ENCODE measurements at places on chromosomes 11 and 22.

DNA sequence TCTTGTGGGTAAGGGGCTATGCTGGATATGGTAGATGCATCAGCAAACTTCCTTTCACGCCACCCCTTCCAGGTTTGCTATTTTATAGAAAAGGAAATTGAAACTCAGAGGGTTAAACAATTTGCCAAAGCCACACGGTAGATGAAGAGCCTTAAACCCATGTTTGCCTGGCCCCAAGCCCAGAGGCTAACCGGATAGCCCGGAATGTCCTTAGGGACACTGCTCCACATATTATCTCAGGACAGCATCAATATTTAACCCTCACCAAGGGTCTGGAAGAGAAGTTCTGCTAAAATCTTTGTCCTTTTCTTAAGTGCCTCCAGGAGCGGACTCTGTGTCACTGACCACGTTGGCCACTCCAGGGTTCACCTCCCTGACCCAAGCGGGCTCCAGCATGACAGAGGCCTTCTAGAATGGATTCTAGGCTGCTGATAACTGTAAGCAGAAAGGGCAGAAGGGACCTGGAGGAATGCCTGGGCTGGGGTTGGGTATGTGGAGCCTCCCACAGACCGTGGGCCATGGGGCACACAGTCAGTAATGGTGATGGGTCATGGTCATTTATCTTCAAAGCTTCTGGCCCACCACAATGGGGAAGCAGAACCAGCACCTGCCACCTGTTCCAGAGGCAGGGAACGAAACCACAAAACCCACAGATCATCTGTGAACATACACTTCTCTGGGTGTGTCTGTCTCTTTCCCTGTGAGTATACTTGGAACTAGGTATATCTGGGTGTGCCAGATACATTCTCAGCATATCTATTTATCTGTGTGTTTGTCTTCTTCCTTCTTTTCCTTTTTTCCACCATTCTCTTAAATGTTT is 5.4 kb upstream of the TMEM86A start:
- no peak overlapping the region for H3K4me3 ChIP-seq
- no peaks in the 10 kb centered on the region for H3K27me3 ChIP-seq

GRCh38 chr11:130001461-130002351 is 929 bp downstream of the PRDM10 start:
- DNase-seq, result peak; percentile 40
- H3K36me3 ChIP-seq, result no peaks in the 10 kb centered on the region
- no peaks in the 10 kb centered on the region for H3K27me3 ChIP-seq
- H3K4me3 ChIP-seq, result peak overlapping the region; percentile 89
- H3K27ac ChIP-seq, result peak overlapping the region; percentile 99

DNA sequence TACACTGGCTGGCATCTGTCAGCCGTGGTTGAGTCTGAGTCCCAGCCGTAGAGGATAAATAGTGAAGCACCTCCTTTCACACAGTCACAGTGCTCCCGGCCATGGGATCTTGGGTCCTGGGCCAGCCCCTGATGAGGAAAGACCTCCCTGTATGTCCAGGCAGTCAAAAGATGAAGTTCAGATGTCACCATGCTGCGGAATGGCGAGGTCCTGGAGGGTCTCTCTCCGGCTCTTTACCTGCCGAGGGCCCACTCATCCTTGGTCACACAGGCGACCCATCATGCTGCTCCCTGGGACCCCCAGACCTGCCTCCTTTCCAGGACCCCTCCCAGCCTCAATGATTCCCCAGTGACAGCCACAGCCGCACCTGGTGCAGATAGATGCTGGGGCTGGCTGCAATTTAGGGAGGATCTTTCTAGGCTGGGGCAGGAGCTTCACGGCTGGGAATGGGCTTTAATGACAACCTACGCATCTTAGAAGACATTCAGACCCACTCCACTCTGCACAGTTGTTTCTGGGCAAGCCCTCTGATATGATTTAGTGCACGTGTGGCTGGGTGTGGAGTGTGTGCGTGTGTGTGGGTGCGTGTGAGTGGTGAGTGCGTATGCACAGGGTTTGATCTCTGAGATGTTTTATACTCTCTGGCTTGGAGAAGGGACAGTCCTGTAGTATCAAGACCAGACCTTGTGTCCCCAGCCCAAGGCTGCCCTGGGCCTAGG is 79.7 kb downstream of the FBLN1 start:
- peaks cover 44% of the 10 kb centered on the region for H3K27me3 ChIP-seq
- no peaks in the 10 kb centered on the region for H3K36me3 ChIP-seq
- no peak overlapping the region for H3K4me3 ChIP-seq
- H3K4me1 ChIP-seq, result peaks cover 7% of the 10 kb centered on the region

DNA sequence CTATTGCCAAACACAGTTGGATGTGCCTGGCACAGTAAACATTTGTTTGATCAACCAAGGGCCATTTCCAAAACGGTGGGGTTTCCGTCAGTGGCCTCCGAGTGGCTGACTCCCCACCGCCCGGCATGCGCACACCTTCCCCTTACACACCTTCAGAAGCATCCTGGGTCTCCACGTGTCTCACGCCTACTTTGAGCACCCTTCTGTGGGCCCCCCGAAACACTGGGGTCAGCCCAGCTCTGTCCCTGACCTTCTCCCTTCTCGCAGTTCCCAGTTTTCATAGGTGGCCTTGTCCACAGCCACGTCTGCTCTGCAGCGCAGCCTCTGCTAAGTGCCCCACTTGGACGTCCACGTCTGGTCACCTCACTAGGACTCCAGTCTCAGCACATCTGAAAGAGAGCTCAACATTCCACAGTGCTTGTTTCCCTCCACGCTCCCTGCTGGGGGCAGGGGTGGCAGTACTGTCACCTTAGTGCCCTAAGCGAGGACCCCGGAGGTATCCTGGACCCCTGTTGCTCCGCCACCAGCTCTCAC is 13.2 kb upstream of the SHANK2 start:
- H3K4me3 ChIP-seq, result no peak overlapping the region
- H3K27ac ChIP-seq, result peak overlapping the region; percentile 48
- no peaks in the 10 kb centered on the region for H3K27me3 ChIP-seq
- H3K36me3 ChIP-seq, result no peaks in the 10 kb centered on the region
- H3K4me1 ChIP-seq, result peaks cover 4% of the 10 kb centered on the region

GRCh38 chr22:50460938-50461337 is 13.9 kb downstream of the SBF1 start:
- DNase-seq, result peak; percentile 81
- H3K4me3 ChIP-seq, result no peak overlapping the region
- H3K36me3 ChIP-seq, result peaks cover 98% of the 10 kb centered on the region
- H3K27ac ChIP-seq, result no peak overlapping the region
- H3K27me3 ChIP-seq, result no peaks in the 10 kb centered on the region
- no peaks in the 10 kb centered on the region for H3K4me1 ChIP-seq

GRCh38 chr11:65719871-65720210 is 757 bp downstream of the RNASEH2C start:
- H3K36me3 ChIP-seq, result peaks cover 50% of the 10 kb centered on the region
- peak overlapping the region; percentile 80 for H3K4me3 ChIP-seq
- peak overlapping the region; percentile 91 for H3K27ac ChIP-seq
- no peaks in the 10 kb centered on the region for H3K27me3 ChIP-seq
- DNase-seq, result no peak
- H3K4me1 ChIP-seq, result peaks cover 30% of the 10 kb centered on the region

DNA sequence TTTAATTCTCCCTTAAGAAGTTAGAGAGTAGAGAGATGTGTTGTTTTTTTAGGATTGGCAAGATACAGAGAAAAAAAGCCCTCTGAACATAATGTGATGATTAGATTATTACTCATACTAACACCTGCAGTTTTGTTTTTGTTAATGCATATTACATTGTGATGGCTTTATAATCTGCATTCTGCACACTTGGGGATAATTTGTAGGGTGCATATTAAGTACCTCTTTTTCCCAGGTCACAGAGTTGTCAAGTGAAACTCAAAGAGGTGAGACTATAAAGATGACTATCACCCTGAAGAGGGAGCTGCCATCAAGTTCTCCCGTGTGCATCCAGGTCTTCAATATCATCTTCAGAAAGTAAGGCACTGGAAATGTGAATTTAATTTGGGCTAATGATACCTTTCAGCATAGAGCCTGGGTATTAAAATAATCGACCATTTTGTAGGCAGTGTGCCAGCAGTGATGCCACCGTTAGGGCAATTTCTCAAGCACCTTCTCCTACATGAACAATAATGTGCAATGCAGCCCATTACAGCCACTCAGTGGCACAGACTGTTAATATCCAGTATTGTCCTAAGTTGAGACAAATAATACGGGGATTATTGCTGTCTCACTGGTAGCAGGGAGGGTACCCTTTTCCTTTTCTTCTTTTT is 16.2 kb downstream of the PIWIL4 start:
- no peaks in the 10 kb centered on the region for H3K27me3 ChIP-seq
- DNase-seq, result no peak
- no peaks in the 10 kb centered on the region for H3K4me1 ChIP-seq
- peaks cover 6% of the 10 kb centered on the region for H3K36me3 ChIP-seq
- no peak overlapping the region for H3K27ac ChIP-seq

- H3K4me3 ChIP-seq, result no peak overlapping the region
- no peak for DNase-seq
- no peaks in the 10 kb centered on the region for H3K27me3 ChIP-seq
- H3K36me3 ChIP-seq, result peaks cover 20% of the 10 kb centered on the region
- peaks cover 77% of the 10 kb centered on the region for H3K4me1 ChIP-seq
These were observed 9.0 kb upstream of the AHNAK start for GRCh38 chr11:62555464-62556107.

GRCh38 chr11:72758304-72758689 is 6.1 kb upstream of the ARAP1 start:
- H3K4me1 ChIP-seq, result peaks cover 69% of the 10 kb centered on the region
- H3K27ac ChIP-seq, result no peak overlapping the region
- H3K27me3 ChIP-seq, result no peaks in the 10 kb centered on the region
- no peak for DNase-seq
- peaks cover 56% of the 10 kb centered on the region for H3K36me3 ChIP-seq

DNA sequence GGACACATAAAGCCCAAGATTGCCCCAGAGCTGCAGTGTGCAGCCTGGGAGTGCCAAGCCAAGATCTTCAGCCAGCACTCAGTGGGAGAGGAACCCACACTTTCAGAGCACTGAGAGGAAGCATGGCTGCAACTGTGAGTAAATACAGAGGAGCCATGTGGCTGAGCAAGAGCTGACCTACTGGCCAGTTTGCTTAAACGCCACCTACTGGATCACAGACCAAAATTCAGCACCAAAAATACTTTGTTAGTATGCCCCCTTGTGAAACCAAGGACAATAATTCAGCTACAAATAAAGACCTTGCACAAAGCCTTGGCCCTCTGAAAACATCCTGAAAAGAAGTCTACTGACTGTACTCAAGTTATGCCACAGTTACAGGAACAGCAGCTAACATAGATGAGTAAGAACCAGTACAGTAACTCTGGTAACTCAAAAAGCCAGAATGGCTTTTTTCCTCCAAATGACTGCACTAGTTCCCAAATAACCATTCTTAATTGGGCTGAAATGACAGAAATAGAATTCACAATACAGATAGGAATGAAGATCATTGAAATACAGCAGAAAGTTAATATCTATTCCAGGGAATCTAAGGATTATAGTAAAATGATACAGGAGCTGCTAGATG is 10.1 kb upstream of the OR4A15 start:
- H3K27me3 ChIP-seq, result no peaks in the 10 kb centered on the region
- DNase-seq, result no peak
- H3K4me1 ChIP-seq, result no peaks in the 10 kb centered on the region
- no peak overlapping the region for H3K27ac ChIP-seq
- H3K36me3 ChIP-seq, result no peaks in the 10 kb centered on the region
- H3K4me3 ChIP-seq, result no peak overlapping the region

DNA sequence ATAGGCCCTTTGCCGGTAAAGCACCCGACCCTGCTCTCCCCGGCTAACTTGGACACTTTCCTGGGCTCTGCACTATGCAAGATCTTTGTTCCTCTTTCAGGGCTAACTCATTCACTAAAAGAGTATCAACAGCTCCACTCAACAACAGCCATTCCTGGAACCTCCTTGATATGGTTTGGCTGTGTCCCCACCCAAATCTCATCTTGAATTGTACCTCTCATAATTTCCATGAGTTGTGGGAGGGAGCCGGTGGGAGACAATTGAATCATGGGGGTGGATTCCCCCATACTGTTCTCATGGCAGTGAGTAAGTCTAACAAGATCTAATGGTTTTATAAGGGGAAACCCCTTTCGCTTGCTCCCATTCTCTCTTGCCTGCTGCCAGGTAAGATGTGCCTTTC is 330.0 kb downstream of the TENM4 start:
- H3K4me3 ChIP-seq, result no peak overlapping the region
- DNase-seq, result no peak
- H3K27ac ChIP-seq, result no peak overlapping the region
- H3K27me3 ChIP-seq, result no peaks in the 10 kb centered on the region
- H3K36me3 ChIP-seq, result no peaks in the 10 kb centered on the region
- H3K4me1 ChIP-seq, result no peaks in the 10 kb centered on the region

- H3K27me3 ChIP-seq, result no peaks in the 10 kb centered on the region
- peaks cover 12% of the 10 kb centered on the region for H3K36me3 ChIP-seq
These were observed 120.5 kb upstream of the RASSF10 start for GRCh38 chr11:12888525-12889158.

- no peaks in the 10 kb centered on the region for H3K4me1 ChIP-seq
- H3K36me3 ChIP-seq, result no peaks in the 10 kb centered on the region
These were observed 60.2 kb upstream of the HMGXB4 start for GRCh38 chr22:35197071-35197470.

GRCh38 chr22:44939451-44939850 is 70.4 kb downstream of the PHF21B start:
- no peaks in the 10 kb centered on the region for H3K4me1 ChIP-seq
- no peak overlapping the region for H3K4me3 ChIP-seq
- H3K27me3 ChIP-seq, result peaks cover 48% of the 10 kb centered on the region
- no peaks in the 10 kb centered on the region for H3K36me3 ChIP-seq
- no peak for DNase-seq

GRCh38 chr11:95827696-95828095 is 37.4 kb downstream of the CEP57 start:
- no peak overlapping the region for H3K4me3 ChIP-seq
- H3K4me1 ChIP-seq, result peaks cover 5% of the 10 kb centered on the region
- H3K27ac ChIP-seq, result no peak overlapping the region
- H3K27me3 ChIP-seq, result no peaks in the 10 kb centered on the region
- DNase-seq, result no peak
- H3K36me3 ChIP-seq, result peaks cover 81% of the 10 kb centered on the region

GRCh38 chr22:26169315-26170111 is at the start of gene SEZ6L:
Gene SEZ6L (plus strand): TSS chr22:26169462. CDS start chr22:26169670, 208 bp downstream.
- H3K27me3 ChIP-seq, result peaks cover 51% of the 10 kb centered on the region
- no peaks in the 10 kb centered on the region for H3K36me3 ChIP-seq
- DNase-seq, result peak; percentile 75
- H3K27ac ChIP-seq, result no peak within 1 kb of the TSS

DNA sequence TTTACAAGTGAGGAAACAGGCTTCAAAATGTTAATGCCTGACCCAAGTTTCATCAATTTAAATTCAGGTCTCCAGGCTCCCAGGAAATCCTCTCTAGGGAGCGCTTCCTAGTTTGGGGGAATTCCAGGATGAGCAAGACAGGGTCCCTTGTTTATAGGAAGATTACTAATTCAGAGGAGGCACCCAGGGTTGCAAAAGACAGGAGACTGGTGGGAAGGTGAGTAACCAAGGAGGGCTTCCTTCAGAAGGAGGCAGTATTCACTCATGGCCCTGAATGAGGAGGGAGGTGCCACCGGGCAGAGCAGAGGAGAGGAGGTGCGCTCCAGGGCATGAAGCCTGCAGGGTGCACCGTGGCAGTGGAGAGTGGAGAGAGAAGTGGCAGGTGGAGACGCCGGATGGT is 1.6 kb downstream of the TMEM132A start:
- H3K4me3 ChIP-seq, result peak overlapping the region; percentile 86
- peaks cover 50% of the 10 kb centered on the region for H3K4me1 ChIP-seq
- H3K36me3 ChIP-seq, result peaks cover 36% of the 10 kb centered on the region
- peaks cover 14% of the 10 kb centered on the region for H3K27me3 ChIP-seq

GRCh38 chr11:129291546-129291945 is 84.1 kb upstream of the BARX2 start:
- no peak overlapping the region for H3K4me3 ChIP-seq
- H3K4me1 ChIP-seq, result no peaks in the 10 kb centered on the region
- no peak overlapping the region for H3K27ac ChIP-seq

Measured in stomach (tissue), 19 donors.